ENCODE measurements at places on chromosomes 13 and 19. TPM values are rescaled to one million over a fixed set of nuclear protein-coding genes. Genes with fewer than 3 reads are reported as not detected.

DNA sequence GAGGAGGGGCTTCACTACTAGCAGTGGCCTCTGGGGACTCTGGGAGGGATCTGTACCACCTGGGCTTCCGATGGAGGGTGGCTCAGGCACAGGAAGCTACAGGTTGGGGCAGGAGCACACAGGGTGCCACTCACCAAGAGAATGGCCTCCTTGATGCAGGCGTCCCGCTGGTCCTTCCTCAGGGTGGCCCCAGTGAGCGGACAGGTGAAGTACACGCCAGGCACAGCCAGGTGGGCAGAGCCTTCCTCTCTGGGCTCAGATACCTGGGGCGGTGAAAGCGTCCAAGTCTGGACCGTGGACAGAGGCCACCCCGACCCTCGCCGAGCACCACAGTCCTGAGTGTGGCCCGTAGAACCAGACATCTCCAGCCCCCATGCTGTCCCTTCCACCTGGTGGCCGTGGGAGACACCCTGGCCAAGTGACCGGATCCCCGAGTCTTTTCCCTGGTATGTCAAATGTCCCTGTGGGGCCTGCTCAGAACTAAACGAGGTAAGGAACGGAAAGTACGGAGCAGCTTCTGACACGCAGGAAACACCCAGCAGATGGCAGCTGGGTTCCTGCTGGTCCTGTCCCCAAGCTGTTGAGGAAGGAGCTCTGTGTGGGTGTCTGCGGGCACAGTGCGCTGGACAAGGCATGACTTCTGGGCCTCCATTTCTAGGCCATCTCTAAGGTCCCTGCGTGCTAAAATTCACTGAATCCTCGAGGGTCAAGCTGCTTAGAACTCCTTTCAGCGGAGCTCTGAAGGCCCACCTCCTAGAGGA is 5.2 kb downstream of the UBXN6 start:
- DNase-seq: no peak

GRCh38 chr13:42977219-42977659 is 14.8 kb downstream of the EPSTI1 start:
- DNase-seq: no peak

DNA sequence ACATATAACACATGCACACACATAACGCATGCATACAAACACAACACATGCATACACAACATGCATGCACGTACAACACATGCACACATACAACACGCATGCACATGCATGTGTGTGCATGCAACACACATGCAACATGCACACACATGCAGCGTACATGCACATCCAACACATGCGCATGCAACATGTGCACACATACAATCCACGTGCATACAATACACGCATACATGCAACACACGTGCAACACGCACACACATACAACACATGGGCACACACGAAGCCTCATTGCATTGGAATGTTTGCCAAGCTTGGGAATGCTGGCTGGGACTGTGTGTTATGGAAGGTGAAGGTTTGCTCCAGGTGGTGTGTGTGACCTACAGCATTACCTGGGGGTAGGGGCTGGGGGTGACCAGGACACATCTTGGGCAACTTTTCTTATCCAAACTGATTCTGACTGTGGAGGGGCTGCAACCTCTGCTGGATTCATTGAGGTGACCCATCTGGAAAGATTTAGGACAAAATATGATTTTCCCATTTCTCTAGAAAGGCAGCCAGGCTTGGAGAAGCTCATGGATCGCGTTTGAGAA is 58.9 kb downstream of the SPACA7 start:
- no peak for DNase-seq

DNA sequence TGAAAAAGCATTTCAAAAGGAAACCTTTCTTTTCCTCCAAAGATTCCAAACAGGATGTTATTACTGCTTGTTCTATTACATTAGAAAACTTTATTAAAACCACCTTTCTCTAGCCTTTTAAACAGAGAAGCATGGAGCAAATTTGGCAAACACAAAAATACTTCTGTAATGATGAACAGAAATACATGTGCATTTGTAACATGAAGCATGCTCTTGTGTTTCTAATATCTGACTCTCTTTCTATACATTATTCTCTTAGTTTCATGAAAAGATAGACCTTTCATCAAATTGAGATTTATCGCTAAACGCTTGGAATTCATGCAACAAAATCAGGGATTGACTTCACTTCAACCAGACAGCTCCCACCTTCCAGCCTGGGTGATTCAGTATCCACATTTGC is 152.8 kb upstream of the IRS2 start:
- no peak for DNase-seq

- no peak for DNase-seq
Observed at GRCh38 chr13:79212064-79212619, 193.9 kb downstream of the RBM26 start.

GRCh38 chr13:33364192-33364591 is 78.6 kb upstream of the STARD13 start:
- no peak for DNase-seq

- DNase-seq: no peak
Observed at GRCh38 chr13:57624565-57625435, 6.7 kb upstream of the PCDH17 start.

- no peak for DNase-seq
Observed at GRCh38 chr13:97257228-97257755, 35.2 kb downstream of the MBNL2 start.

DNA sequence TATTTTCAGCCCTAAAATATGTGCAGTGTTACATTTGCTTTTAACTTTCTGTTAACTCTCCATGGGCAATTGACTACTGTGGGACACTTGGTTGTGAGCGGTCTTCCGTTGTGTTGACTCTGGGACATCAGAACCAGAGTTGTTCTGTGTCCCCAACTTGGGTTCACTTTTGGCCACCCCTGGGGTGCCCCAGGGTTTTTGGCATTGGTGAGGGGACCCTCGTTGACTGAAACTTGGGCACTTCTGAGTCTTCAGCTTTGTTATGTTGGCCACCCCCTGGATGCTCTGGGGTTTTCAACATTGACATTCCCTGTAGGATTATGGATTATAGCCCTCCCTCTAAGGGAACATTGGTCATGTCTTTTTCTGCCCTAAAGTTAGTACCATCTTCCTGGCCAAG is 57.1 kb downstream of the OR10H4 start:
- DNase-seq: no peak

- no peak for DNase-seq
Observed at GRCh38 chr19:8194528-8195267, 14.5 kb upstream of the CERS4 start.

- DNase-seq: no peak
Observed at GRCh38 chr13:111022241-111022640, 92.9 kb upstream of the ARHGEF7 start.

- DNase-seq: no peak
Observed at GRCh38 chr19:39046037-39046821, 13.9 kb upstream of the FBXO27 start.

GRCh38 chr13:46343279-46343994 is 43.6 kb downstream of the RUBCNL start:
- no peak for DNase-seq

- DNase-seq: no peak
Observed at GRCh38 chr13:75220238-75220542, 261.8 kb downstream of the TBC1D4 start.

GRCh38 chr19:41305927-41306793 is 3.8 kb upstream of the CCDC97 start:
- DNase-seq: no peak

GRCh38 chr19:1811472-1811894 is 593 bp downstream of the ATP8B3 start:
- no peak for DNase-seq

GRCh38 chr13:47081246-47081645 is 184.4 kb upstream of the HTR2A start:
- DNase-seq: no peak

DNA sequence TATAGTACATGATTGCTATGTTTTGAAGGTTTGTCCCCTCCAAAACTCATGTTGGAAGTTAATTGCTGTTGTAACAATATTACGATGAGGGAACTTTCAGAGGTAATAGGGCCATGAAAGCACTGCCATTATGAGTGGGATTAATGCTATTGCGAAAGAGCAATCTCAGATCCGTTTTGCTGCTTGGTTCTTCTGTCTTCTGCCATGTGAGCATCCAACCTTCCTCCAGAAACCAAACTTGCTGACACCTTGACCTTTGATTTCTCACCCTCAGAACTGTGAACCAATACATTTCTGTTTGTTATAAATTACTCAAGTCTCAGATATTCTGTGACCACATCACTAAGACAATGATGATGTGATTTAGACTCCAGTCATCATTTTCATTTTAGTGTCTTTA is 2590.9 kb downstream of the PCDH9 start:
- DNase-seq: no peak

GRCh38 chr19:5308451-5309437 is 31.9 kb downstream of the PTPRS start:
- DNase-seq: no peak

- no peak for DNase-seq
Observed at GRCh38 chr19:29881386-29881785, 60.7 kb upstream of the URI1 start.

DNA sequence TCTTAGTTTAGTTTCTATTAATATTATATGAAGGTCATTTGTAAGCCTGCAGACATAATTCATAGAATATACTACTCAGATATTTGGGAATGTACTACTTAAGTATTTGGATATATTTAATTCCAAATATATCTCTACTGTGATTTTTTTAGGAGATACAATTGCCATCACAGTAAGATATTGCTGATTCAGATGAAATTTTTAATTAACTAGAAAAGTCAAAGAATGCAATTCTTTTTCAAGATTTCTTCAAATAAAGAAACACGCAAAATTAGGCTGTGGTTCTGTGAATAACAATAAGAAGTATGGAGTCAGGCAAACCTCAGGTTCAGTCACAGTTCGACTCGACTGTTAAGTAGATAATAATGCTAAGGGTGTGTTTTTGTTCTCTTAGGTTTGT is 550.4 kb upstream of the GPC6 start:
- no peak for DNase-seq

DNA sequence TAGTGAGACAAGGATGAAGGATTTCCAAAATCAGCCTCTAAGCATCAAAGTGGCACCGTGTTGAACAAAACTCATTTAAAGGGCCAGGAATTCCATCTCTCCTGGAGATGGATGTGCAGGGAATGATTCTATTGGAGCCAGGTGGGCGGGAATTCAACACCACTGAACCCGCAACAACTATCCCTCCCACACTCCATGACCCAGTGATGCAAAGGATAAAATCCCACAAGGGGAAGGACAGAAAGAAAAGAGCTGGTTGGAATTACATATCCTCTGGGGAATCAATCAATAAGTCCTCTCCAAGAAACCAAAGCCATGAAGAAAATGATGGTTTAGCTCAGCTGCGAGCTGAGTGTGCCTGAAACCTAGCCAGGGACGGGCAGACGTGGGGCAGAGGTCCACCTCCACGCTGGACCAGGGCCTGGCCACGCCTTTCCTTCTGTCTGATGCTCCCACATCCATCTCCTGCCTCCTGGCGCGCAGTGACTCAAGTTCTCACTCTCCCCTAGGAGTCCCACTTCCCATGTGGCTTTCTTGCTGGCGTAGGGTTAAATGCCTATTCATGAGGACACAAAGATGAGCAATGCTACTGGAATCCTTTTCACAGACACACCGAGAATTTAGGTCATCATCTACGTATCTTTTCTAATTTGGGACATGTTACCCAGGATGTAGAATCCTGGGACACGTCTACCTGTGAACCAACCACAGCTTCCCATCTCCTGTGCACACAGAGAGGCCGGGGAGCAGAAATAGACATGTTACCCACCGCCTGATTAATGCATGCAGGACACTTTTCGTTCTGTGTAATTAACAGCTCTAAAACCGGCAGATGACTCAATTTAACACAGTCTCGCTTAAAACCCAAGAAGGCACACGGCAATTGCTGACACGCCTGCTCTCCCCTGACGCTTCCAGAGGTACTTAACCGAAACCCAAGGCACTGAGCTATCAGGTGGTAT is 48.6 kb downstream of the PEPD start:
- DNase-seq: peak; percentile 87

DNA sequence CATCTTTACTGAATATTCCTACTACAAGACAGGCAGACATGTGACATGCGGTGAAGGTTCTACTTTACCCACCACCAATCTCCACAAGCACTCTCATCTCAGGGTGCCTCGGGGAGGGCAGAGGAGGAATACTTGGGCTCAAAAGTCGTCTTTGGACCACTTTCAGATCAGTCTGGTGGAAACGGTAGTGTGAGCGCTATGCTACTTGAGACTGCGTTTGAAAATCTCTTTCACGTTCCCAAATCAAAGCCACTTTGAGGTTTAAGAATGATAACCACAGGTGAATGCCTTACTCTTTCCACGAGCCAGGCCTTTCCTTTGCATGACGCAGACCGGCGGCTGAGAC is 1.5 kb upstream of the SOX1 start:
- no peak for DNase-seq

DNA sequence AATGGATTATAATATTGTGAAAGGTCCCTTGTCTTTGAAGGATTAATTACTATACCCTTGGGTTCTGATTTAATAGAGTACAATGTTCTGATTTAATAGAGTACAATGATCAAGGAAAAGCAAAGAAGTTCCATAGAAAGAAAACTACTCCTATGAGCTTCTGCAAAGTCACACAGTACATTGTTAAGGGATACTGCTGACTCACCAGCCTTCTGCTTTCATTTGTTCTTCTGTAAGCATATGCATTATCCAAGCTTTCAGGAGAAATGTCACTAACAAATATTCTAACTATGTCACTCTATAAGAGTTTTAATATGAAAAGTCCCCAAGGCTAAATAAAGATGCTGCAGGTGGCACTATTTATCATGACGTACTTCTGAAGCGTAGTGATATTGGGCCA is 396.7 kb downstream of the RFC3 start:
- no peak for DNase-seq

GRCh38 chr19:52492994-52493470 is 34.4 kb upstream of the ZNF808 start:
- no peak for DNase-seq

GRCh38 chr13:107937848-107938247 is 277.5 kb downstream of the LIG4 start:
- no peak for DNase-seq

GRCh38 chr13:59495936-59496512 is 667.7 kb downstream of the DIAPH3 start:
- no peak for DNase-seq

GRCh38 chr13:106494506-106494905 is 41.0 kb downstream of the EFNB2 start:
- DNase-seq: no peak

- no peak for DNase-seq
Observed at GRCh38 chr13:100423375-100423774, 165.2 kb downstream of the GGACT start.

The GRK1 gene
- 0.02 TPM for polyA plus RNA-seq

The DCT gene
- not detected for polyA plus RNA-seq

The MIDN gene
- 6.9 TPM for polyA plus RNA-seq

The SLC25A42 gene
- polyA plus RNA-seq: 3.8 TPM

The ABCC4 gene
- 11.2 TPM for polyA plus RNA-seq

The RAB20 gene
- 4.9 TPM for polyA plus RNA-seq

The ONECUT3 gene
- polyA plus RNA-seq: not detected

The FTL gene
- polyA plus RNA-seq: 3,340 TPM

The PMIS2 gene
- polyA plus RNA-seq: not detected

The DLL3 gene
- polyA plus RNA-seq: 1.0 TPM

The PPM1N gene
- polyA plus RNA-seq: 1.2 TPM

The ZNF585A gene
- polyA plus RNA-seq: 10.4 TPM

The RFC3 gene
- polyA plus RNA-seq: 9.4 TPM

All from BJ (cell line).